ENCODE measurements at places on chromosomes 13 and 19.

DNA sequence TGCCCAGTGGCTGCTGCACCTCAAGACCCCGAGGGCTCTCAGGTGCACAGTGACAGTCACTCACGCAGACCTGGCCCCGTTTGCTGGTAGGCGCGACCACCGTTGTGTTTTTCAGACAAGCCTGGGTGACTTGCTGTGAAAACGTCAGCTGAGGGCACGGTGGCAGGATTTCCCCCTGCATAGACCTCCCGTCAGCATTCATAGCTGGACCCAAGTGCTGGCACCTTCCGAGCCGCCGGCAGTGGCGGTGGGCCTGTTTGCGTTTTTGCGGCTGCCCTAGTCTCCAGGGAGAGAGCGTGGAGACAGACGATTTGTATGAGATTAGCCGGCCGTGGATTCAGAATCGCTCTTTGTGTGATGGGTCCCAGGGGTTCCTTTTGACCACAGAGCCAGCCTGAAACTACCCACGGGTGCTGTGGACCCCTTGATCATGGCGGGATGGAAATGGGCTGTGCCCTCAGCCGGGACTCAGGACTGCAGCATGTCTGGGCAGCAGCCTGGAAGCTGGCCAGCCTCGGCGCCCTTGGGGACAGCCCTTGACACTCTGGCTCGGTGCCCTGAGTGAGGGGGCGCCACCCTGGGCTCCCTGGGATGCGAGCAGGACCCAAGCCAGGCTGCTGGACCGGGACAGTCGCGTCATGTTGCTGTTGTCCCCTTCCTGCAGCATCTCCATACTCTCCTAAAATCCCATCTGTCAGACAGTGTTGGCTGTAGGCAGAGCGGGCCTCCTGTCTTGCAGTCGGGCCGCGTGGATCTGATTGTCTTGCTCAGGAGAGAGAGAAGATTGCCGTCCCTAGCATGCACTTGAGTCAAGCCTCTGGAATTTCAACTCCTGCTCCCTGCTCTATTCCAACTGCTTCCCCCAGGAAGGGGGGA lies 8.6 kb downstream of the KDM4B start:
- peak; percentile 92 for DNase-seq

- no peak for DNase-seq
Observed at GRCh38 chr13:27918041-27918917, 1.5 kb upstream of the PDX1 start.

DNA sequence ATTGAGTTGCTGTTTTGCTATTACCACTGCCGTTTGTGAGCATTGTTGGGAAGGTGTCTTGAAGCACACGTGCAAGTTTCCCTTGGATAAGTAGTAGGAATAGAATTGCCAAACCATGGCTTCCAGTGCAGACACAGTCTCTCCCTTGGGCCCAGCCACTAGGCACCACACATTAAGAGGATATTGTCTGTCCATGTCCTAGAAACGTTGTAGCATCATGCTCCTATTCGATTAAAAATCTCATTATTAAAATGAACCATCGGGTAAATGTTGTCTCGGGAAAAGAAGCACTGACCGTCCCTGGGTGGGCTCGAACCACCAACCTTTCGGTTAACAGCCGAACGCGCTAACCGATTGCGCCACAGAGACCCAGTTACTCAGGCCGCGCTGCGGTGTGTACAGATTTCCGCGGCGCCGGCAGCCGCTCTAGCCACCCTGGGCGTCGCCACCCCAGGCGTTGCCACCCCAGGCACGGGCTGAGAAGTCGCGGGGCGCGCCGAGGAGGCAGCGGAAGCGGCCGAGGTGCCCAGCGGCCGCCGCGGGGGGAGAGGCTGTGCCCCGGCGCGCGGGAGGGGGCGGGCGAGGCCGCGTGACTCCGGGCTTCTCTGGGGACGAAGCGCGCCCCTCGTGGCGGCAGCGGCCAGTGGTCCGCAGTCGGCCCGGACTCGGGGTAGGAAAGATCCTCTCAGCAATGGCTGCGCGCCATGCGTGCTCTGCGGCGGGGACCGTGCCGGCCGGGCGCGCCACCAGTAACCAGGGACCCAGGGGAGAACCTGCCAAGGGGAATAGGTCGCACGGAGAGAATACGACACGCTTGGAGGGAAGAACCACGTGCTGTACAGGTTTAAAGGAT lies 56.2 kb downstream of the USPL1 start:
- peak; percentile 79 for DNase-seq

DNA sequence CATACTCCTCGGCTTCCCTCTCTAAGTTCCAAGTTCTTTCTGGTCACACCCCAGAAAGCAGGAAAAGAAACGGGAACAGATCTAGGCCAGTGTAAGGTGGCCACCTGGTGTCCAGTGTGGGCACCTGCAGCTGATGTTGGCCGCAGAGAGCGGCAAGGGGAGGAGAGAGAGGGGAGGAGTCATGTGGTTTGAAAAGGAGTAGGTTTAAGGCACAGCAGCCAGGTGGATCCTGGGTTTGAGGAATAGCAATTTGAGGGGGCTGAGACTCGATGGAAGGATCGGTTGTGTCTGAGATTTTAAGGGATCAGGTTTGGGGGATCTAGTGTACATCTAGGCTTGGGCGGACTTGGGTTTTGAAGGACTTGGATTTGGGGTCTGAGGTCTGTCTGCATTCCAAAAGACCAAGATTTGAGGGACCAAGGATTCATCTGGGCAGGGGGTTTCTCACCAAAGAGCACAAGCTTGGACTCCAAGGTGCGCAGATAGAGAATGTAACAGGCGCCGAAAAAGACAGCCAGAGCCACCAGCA lies 1.2 kb downstream of the RABAC1 start:
- DNase-seq, result peak; percentile 83

- DNase-seq, result peak; percentile 37
Observed at GRCh38 chr13:28494504-28494777, 487 bp downstream of the FLT1 start.

- DNase-seq, result no peak
Observed at GRCh38 chr13:41503356-41503755, 46.0 kb downstream of the RGCC start.

GRCh38 chr19:44891016-44891882 lies at the start of gene TOMM40:
TSS of gene TOMM40 (plus strand) at chr19:44891254. CDS start at chr19:44891416, 162 bp downstream.
- peak; percentile 100 for DNase-seq

GRCh38 chr13:27965740-27966640 lies 3.1 kb downstream of the CDX2 start:
- no peak for DNase-seq

- no peak for DNase-seq
Observed at GRCh38 chr13:109983447-109983846, 197.1 kb upstream of the IRS2 start.

DNA sequence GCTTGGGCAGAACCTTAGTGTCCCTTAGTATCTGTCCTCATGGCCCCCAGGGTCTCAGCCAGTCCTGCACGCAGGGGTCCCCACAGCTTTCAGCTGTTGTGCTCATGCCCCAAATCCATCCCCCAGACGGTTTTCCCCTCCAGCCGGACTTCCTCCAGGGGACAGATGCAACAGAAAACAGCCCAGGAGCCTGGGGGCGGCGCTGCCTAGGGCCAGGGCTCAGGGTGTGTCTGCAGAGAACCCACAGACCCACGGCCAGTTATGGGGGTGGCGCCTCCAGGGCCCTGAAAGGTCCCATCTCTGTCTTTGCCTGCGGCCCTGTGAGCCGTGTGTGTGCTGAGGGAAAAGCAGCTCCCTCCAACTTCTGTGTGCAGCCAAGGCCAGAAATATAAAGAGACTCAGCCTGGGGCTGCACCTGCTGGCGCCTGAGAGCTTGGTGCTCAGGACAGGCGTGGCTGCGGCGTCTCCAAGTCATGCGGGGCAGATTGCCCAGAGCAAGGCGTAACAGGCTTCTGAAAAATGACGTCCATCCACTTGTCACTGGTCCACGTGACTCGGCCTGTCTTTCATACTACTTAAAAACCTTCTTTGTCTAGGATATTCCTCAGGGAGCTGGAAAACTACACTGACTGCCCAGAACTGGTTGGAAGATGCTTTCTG lies 22.1 kb upstream of the F7 start:
- DNase-seq, result peak; percentile 41

DNA sequence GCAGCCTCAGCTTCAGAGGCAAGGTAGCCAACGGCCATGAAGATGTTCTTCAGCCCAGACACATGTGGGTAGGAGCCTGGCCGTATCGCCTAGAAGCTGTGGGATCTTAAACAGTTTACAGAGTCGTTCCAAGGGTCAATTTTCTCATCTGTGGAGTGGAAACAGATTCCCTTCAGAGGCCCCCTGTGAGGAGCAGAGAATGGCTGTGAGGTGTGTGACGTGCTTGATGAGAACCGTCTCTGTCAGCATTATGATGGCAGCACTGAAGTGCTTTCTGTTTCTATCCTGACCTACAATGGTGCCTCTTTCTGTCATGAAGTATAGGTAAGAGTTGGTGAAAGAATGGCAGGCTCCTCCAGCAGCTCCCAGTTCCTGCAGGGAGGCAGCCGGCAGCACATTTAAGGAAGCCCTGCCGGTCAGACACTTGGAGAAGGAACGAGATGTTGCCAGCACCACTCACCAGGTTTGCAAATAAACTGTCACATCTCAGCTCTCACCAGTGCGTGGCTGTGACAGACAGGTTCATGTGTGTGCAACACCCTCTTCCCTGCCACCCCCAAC lies 277.3 kb downstream of the FOXO1 start:
- no peak for DNase-seq

DNA sequence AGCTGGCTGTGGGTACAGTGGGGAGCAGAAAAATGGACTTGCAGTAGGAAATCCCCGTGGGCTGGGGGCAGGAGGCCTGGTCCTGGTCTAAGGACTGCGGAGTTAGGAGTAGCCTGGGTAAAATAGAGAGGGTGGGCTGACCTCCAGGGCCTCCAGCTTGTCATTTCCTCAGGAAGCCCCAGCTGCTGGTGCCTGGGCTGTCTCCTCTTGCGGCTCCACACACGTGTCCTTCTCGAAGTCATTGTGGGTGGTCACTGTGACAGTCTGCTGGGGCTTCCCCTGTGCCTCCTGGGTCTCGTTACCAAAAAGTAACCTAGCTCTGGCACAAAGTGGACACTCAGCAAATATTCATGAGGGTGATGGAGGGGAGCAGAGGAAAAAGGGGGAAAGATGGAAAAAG lies 259.7 kb downstream of the FGF9 start:
- no peak for DNase-seq

GRCh38 chr13:99418843-99419140 lies 82.5 kb upstream of the TM9SF2 start:
- no peak for DNase-seq
